ENCODE measurements at places on chromosomes 5 and 9.

GRCh38 chr5:172371684-172372083 is 82.6 kb downstream of the SH3PXD2B start:
- DNase-seq = no peak

- no peak for DNase-seq
These were observed 2.7 kb downstream of the HSPB3 start for GRCh38 chr5:54458221-54458620.

DNA sequence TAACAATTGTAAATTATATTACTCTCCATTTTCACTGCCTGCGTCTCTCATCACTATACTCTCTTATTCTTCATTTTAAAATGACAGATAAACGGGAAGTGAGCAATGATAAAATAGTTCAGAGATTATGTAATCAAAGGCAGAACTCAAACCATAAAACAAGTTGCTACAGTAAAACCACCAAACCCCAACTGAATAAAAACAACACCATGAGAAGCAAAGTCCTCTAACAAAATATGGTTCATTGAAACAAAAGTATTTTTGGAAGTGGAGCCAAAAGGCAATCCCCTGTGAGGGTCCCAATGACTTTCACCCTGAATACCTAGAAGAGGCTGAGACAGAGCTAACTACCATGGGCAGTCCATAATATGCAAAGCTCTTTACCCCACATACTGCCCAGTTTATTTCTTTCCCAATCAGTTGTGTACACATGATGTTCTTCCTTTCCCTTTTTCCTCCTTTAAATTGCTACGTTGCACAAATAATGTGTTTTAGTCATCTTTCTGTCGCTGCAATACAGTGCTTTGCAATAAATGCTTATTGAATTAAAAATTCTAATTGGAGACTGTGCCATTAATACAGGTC is 64.0 kb upstream of the PTGER4 start:
- no peak for DNase-seq

- peak; percentile 74 for DNase-seq
These were observed 20.0 kb downstream of the APC start for GRCh38 chr5:112757468-112758208.

Measured in OCI-LY7 (cell line).